Daoy (cell line): ENCODE measurements at places on chromosomes 4 and X. TPM values are rescaled to one million over a fixed set of nuclear protein-coding genes. Genes with fewer than 3 reads are reported as not detected.

- DNase-seq, result no peak
These were observed 2.3 kb upstream of the AMBN start for GRCh38 chr4:70589785-70590184.

DNA sequence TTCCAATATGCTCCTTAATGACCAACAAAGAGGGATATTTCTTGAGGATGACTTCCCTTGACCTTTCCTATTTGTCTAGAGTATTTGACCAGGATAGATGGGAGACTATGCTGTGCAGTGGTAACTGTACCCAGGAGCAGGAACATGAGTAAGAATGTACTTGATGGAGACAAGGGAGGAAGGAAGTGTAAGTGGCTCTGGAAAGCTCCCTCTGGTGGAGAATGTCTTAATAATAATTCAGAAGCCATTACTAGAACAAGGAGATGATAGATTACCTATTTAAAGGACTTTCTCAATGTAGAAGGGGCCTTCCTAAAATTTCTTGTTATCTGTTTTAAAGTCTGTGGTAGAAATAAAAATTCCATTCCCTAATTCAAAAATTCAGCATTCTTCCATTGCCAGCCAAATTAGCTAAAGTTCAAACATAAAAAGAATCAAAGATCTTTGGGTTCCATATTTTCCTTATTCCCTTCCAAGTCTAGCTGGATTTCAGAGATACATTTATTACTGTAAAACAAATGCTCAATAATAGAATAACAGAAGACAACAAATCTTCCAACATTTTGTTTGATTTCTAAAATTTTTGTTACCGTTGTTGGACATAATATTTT, 83.8 kb downstream of the GRID2 start:
- peak; percentile 11 for DNase-seq

The RAB41 gene
- total RNA-seq, result not detected in 2 replicates

DNA sequence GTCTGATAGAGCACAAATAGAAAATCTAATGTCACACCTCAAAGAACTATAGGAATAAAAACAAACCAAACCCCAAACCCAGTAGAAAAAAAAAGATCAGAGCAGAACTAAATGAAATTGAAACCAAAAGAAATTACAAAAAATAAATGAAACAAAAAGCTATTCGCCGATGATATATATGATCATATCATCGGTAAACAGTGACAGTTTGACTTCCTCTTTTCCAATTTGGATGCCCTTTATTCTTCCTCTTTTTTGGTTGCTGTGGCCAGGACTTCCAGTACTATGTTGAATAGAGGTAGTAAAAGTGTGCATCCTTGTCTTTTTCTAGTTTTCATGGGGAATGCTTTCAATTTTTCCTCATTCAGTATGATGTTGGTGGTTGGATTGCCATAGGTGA, 215.3 kb upstream of the AR start:
- DNase-seq, result no peak

- no peak for DNase-seq
These were observed 25.3 kb upstream of the NWD2 start for GRCh38 chr4:37219242-37219641.

The ATP2B3 gene
- not detected in 2 replicates for total RNA-seq

DNA sequence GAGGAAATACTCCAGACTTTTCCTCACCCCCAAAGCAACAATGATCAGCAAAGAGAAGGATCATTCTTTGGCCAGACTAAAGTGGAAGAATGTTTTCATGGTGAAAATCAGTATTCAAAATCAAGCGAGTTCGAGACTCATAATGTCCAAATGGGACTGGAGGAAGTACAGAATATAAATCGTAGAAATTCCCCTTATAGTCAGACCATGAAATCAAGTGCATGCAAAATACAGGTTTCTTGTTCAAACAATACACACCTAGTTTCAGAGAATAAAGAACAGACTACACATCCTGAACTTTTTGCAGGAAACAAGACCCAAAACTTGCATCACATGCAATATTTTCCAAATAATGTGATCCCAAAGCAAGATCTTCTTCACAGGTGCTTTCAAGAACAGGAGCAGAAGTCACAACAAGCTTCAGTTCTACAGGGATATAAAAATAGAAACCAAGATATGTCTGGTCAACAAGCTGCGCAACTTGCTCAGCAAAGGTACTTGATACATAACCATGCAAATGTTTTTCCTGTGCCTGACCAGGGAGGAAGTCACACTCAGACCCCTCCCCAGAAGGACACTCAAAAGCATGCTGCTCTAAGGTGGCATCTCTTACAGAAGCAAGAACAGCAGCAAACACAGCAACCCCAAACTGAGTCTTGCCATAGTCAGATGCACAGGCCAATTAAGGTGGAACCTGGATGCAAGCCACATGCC, 89.7 kb downstream of the TET2 start:
- DNase-seq, result no peak

- DNase-seq, result no peak
These were observed 11.1 kb upstream of the GABRE start for GRCh38 chrX:151985531-151985930.

- no peak for DNase-seq
These were observed 5.4 kb downstream of the PGK1 start for GRCh38 chrX:78109458-78109857.

DNA sequence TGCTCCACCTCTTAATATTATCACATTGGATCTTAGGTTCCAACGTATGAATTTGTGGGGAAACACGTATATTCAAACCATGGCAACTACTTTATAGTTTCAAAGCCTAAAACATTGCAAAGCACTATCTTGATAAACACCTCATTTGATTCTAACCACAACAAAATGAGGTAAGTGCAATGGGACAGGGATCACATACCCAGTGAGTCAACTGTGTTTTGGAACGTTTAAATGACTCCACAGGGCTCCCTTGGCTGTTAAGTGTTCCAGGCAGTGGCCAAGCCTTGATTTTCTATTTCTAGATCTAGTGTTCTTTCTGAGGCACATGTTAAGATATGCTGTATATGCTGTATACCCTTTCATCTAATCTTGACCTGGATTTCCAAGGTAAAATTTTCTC, 54.5 kb upstream of the C1QTNF7 start:
- DNase-seq, result peak; percentile 41

DNA sequence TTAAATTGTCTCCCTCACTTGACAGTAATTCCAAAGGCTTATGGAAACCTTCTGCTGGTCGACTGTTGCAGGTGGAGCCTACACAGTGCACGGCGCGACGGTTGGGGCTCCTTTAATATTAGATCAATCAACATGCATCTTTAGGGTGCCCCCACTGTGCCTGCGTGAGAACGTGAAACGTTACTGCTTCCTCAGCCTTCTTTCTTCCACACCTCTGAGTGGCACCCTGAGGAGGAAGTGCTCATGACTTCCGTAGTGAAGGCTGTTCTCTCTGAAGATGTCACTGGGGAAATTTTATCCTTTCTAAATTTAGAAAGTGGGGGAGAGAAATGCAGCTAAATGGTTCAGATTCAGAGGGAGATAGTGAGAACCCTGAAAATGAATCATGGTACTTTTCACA, 184.0 kb upstream of the ZFP42 start:
- no peak for DNase-seq

- DNase-seq, result no peak
These were observed 10.5 kb upstream of the EIF4E start for GRCh38 chr4:98939438-98939837.

GRCh38 chr4:162360369-162361149, 196.8 kb upstream of the FSTL5 start:
- DNase-seq, result no peak

- no peak for DNase-seq
These were observed 180.3 kb upstream of the MXRA5 start for GRCh38 chrX:3526731-3527130.

- no peak for DNase-seq
These were observed 260.6 kb upstream of the EMCN start for GRCh38 chr4:100778431-100778830.

The DRP2 gene
- total RNA-seq, result 0.34 and 0.65 TPM in 2 replicates

The MAOA gene
- 1.9 and 10.9 TPM in 2 replicates for total RNA-seq

DNA sequence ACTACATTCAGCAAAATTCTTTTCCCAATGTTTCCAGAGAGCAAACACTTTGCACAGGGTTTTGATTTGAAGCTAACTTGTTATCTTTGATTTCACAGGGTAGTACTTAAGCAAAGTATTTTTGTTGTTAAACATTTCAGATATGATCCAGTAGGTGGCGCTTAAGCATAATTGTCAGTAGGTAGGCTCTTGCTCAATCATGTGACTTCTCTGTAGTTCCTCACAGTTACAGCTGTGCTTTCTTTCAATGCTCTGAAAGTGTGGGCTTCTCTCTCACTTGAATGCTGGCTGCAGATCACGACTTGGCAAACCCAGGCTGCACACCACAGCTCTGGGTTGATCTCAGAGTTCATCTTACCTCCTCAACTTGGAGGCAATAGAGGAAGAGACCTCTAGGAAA, 1016.5 kb downstream of the SH3BGRL start:
- no peak for DNase-seq

- DNase-seq, result peak; percentile 79
These were observed 24.4 kb upstream of the DYNLT3 start for GRCh38 chrX:37871626-37872302.

DNA sequence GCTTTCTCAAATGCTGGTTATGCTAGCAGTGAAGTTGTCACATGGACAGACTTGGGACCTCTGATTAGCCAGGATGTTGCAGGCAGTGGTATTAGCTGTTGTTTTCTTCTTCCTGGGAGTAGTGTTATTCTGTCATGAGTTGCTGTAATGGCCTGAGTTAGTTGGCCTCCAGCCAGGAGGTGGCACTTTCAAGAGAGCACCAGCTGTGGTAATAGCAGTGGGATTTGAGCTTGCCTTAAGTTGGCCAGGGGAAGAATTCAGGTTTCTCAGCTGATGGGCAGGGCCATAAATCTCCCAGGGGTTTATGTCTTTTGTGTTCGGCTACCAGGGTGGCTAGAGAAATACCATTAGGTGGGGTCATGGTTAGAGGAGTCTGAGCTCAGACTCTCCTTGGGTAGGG, 132.6 kb downstream of the GLUD2 start:
- DNase-seq, result peak; percentile 7

- DNase-seq, result peak; percentile 25
These were observed 171.4 kb upstream of the ANXA3 start for GRCh38 chr4:78379991-78380729.

- DNase-seq, result peak; percentile 32
These were observed 69.8 kb downstream of the MTNR1A start for GRCh38 chr4:186485561-186486062.

DNA sequence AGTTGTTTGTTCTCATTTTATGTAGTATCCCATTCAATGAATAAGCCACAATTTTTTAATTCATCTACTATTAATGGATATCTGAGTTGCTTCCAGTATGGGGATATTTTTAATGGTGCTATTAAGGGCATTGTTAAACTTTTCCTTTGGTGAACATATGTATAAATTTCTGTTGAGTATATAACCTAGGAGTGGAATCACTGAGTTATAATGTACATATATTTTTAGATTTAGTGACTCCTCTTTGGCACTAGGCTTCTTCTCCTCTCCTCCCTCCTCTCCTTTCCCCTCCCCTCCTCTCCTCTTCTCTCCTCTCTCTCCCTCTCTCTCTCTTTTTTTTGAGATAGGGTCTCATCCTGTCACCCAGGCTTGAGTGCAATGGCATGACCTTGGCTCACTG, 26.4 kb downstream of the RBM47 start:
- no peak for DNase-seq

The GPRIN3 gene
- total RNA-seq, result 0.03 TPM in 1 of 2 replicates, not detected in the other

- no peak for DNase-seq
These were observed 191.7 kb downstream of the DHX15 start for GRCh38 chr4:24392613-24393012.

- DNase-seq, result no peak
These were observed 110.8 kb upstream of the AFF2 start for GRCh38 chrX:148389629-148390028.
